ENCODE measurements at places on chromosomes 2 and 18.

DNA sequence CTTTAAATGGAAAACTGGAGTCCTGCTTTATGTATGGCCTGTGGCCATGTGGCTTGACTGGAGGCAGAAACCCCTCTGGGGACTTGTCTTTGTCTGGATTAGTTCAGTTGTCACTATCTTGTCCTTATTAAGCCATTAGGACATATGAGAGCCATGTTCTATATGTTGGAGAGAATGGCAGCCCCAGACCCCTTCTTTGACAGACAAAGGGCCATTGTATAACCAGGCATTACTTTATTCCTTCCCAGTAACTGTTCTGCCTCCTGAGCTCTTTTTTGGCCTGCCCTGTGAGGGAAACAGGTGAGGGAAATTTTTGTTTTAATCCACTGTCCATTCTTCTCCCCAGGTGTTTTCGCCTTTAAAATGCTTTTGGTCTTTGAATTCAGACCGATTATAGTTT lies 43.3 kb downstream of the FSHR start:
- DNase-seq = no peak

GRCh38 chr2:96523659-96524481 lies 12.7 kb upstream of the ARID5A start:
- peak; percentile 61 for DNase-seq

GRCh38 chr2:195419033-195419432 lies 238.0 kb upstream of the SLC39A10 start:
- no peak for DNase-seq

GRCh38 chr18:49030692-49031443 lies 80.1 kb upstream of the SMAD7 start:
- peak; percentile 46 for DNase-seq

- no peak for DNase-seq
Observed at GRCh38 chr2:237944302-237944701, 22.5 kb upstream of the UBE2F start.

DNA sequence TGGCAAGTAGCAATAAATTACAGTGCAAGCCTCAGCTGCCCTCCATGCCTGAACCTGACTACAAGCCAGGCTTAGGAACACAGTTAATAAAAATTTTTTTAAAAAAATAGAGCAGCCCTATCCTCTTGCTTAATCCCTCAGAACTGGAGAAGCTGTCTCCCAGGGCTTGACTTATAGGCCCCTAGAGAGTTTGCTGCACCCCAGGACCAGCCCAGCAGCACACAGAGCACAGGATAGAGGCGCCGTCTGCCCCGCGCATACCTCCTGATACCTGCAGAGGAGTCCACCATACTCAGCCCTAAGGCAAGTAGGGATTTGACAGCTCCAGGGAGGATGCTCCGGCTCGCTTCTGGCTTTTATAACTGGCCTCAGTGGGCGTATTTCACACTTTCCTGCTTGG lies 548.6 kb upstream of the RAB6C start:
- DNase-seq = no peak

- DNase-seq = no peak
Observed at GRCh38 chr2:13616616-13617015, 899.9 kb downstream of the TRIB2 start.

- DNase-seq = no peak
Observed at GRCh38 chr2:144323946-144324345, 196.0 kb downstream of the ZEB2 start.

DNA sequence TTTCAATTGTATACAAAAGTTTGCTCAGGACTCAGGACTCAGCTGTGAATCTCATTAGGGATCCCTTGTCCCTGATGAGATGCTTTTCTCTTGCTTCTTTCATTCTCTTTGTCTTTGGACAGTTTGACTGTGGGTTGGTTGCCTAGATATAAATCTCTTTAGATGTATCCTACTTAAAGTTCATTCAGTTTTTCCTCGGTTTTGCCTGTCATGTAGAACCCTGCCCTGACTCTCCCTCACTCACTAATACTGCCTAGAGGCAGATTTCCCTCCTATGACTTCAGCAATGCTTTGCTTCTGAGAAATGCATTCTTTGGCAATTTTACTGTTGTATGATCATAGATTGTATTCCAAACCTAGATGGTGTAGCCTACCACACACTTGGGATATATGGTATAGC lies 421.4 kb upstream of the TCF4 start:
- DNase-seq = no peak

- DNase-seq = no peak
Observed at GRCh38 chr2:146467425-146467824, 1377.4 kb upstream of the ACVR2A start.

DNA sequence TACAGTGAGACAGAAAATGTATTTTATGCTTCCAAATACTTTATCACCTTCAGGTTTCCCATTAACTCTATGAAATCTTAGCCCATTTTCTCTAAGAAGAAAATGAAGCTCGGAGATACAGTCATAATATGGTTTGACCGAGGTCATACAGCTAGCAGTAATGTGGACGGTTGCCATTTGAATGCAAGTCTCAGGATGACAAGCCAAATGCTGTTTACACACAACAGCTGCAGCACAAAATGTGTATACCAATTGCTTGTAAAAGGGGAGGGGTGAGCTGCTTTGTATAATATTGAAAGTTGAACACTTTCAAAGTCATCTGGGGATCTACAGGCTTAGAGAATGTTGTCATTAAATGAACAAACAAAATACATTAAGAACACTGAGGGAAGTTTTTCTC lies 93.8 kb upstream of the FSIP2 start:
- no peak for DNase-seq

- no peak for DNase-seq
Observed at GRCh38 chr2:78985558-78985957, 39.9 kb upstream of the REG3G start.

- no peak for DNase-seq
Observed at GRCh38 chr2:216842636-216843035, 17.2 kb downstream of the TNP1 start.

- DNase-seq = no peak
Observed at GRCh38 chr2:153230977-153231376, 247.6 kb downstream of the RPRM start.

- DNase-seq = no peak
Observed at GRCh38 chr18:22563164-22563583, 145.5 kb upstream of the CTAGE1 start.

DNA sequence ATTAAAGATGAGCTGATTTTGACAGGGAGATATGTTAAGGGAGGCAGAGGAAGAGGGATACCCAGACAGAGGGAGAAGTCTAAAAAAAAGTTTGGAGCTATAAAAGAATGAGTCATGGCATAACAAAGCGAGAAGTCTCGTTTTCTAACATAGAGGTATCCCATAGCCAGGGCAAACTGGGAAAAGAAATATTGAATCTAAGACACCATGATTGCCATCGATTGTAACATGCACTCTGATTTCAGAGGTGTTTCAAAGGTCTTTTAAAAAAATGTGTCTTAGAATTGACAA lies 110.7 kb downstream of the MDH1 start:
- no peak for DNase-seq

- no peak for DNase-seq
Observed at GRCh38 chr2:16330571-16330970, 335.1 kb downstream of the CYRIA start.

Data from activated effector memory CD4-positive, alpha-beta T cell treated with anti-CD3 and anti-CD28 coated beads, Interleukin-2, amount 50 U/mL, for 16 hours (primary cell).